ENCODE measurements at places on chromosomes 2 and 18. TPM values are rescaled to one million over a fixed set of nuclear protein-coding genes. Genes with fewer than 3 reads are reported as not detected.
A peak's percentile ranks its signal among the peaks of the same experiment; 100 is the strongest.

GRCh38 chr2:195251214-195251613 is 405.8 kb upstream of the SLC39A10 start:
- DNase-seq, result no peak
- H3K4me3 ChIP-seq, result no peak overlapping the region
- no peaks in the 10 kb centered on the region for H3K27me3 ChIP-seq
- no peaks in the 10 kb centered on the region for H3K36me3 ChIP-seq
- no peak overlapping the region for H3K27ac ChIP-seq

GRCh38 chr2:44244135-44244871 is 31.0 kb upstream of the SLC3A1 start:
- no peak overlapping the region for H3K27ac ChIP-seq
- H3K4me1 ChIP-seq, result peaks cover 11% of the 10 kb centered on the region
- H3K36me3 ChIP-seq, result no peaks in the 10 kb centered on the region
- H3K27me3 ChIP-seq, result no peaks in the 10 kb centered on the region
- H3K4me3 ChIP-seq, result peak overlapping the region; percentile 37
- peak; percentile 65 for DNase-seq

DNA sequence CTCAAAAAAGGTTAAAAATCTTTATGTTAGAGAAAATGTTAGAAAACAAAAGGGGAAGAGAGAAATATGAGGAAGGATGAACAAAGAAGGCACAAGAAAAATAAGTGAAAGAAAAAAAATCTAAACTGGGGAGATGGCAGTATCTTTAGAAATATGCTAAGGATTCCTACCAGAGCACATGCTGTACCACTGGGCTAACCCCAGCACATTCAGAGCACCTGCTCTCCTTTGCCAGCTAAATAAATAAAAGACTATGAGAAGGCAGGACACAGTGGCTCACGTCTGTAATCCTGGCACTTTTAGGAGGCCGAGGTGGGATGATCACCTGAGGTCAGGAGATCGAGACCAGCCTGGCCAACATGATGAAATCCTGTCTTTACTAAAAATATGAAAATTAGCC is 92.2 kb upstream of the CDKL4 start:
- H3K27me3 ChIP-seq, result no peaks in the 10 kb centered on the region
- H3K4me1 ChIP-seq, result peaks cover 16% of the 10 kb centered on the region
- no peak overlapping the region for H3K27ac ChIP-seq
- no peak overlapping the region for H3K4me3 ChIP-seq

- no peaks in the 10 kb centered on the region for H3K27me3 ChIP-seq
- no peak overlapping the region for H3K4me3 ChIP-seq
- no peak for DNase-seq
- no peak overlapping the region for H3K27ac ChIP-seq
Observed at GRCh38 chr18:62651276-62652056, 63.9 kb upstream of the PHLPP1 start.

- peaks cover 10% of the 10 kb centered on the region for H3K27me3 ChIP-seq
- H3K4me3 ChIP-seq, result no peak overlapping the region
- H3K27ac ChIP-seq, result no peak overlapping the region
- no peaks in the 10 kb centered on the region for H3K4me1 ChIP-seq
- DNase-seq, result no peak
- no peaks in the 10 kb centered on the region for H3K36me3 ChIP-seq
Observed at GRCh38 chr2:206267567-206267966, 6.9 kb upstream of the ZDBF2 start.

GRCh38 chr2:35228584-35228983 is 1127.0 kb upstream of the CRIM1 start:
- H3K27me3 ChIP-seq, result no peaks in the 10 kb centered on the region
- H3K27ac ChIP-seq, result no peak overlapping the region
- no peaks in the 10 kb centered on the region for H3K4me1 ChIP-seq
- H3K4me3 ChIP-seq, result no peak overlapping the region

The RNU2-63P gene
- not detected for polyA plus RNA-seq

The RESP18 gene
- not detected for polyA plus RNA-seq
